ENCODE measurements at places on chromosomes 1 and 21. TPM values are rescaled to one million over a fixed set of nuclear protein-coding genes. Genes with fewer than 3 reads are reported as not detected.

GRCh38 chr1:179183857-179184256 is 45.6 kb downstream of the ABL2 start:
- no peak for DNase-seq

- no peak for DNase-seq
Observed at GRCh38 chr1:43901196-43901961, 32.2 kb upstream of the ARTN start.

GRCh38 chr1:33061834-33062233 is 19.1 kb upstream of the AZIN2 start:
- no peak for DNase-seq

- no peak for DNase-seq
Observed at GRCh38 chr1:107877745-107878144, 87.2 kb downstream of the VAV3 start.

- no peak for DNase-seq
Observed at GRCh38 chr1:53375440-53375839, 47.6 kb upstream of the LRP8 start.

DNA sequence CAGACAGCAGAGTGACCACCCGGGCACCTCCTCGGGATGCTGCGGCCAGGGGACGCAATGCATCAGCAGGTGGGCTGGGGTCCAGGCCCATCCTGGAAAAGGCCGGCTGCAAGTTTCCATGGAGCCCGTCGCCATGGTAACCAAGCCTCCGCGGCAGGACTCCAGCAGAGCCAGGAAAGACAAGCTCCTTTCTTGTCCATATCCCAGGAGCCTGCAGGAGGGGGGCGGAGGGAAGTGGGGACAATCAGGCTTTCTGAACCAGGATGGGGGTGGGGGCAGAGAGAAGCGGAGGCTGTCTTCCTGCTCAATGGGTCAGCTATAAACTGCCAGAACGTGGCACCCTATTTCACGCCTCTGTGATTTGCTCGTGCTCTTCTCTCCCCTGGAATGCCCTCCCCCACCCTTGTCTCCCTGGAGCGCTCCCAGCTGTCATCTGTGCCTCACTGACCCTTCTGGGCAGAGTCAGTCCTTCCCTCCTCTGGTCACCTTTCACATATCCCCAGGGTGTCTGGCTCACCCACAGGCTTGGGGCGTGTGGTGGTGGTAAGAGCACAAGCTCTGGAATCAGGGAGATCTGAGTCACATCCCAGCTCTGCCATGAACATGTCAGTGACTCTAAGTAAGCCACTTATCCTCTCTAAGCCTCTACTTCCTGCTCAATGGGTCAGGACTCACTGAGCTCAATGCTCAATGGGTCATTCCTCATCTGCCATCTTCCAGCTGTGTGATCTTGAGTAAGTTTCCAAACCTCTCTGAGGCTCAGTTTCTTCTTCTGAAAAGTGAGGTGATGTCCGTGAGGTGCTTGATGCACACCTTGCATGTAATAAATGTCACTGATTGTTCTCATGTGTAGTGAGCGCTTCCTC is 58.9 kb upstream of the LAPTM5 start:
- DNase-seq, result peak; percentile 64

DNA sequence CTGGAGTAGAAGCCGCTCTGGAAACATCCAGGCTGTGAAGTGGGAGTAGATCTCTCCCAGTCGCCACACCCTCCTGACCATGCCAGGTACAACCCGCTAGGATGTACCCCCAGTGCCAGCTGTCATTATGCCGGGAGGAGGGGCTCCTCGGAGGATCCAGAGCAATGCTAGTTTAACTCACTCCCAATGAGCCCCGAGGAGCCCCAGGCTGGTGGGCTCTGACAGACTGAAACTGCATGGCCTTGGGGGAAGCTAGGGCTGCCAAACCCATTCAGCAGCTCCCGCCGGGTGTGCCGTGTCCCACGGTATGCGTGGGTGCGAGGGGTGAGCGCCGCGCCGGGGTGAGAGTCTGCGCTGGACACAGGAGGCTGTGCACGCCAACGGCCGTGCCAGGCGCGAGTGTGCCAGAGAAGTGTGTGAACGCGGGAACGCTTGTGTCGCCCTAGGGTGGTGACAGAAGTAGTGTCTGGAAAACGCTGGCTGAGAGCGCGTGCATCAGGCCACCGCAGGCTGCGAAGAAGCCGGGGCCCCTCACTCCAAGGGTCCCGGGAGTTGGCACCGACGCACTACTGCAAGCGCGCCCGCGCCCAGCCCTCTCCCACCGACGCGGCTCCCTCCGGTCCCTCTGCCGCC is 177.1 kb upstream of the EDN2 start:
- DNase-seq, result no peak

GRCh38 chr1:3779912-3780416 is 7.4 kb downstream of the SMIM1 start:
- DNase-seq, result no peak

DNA sequence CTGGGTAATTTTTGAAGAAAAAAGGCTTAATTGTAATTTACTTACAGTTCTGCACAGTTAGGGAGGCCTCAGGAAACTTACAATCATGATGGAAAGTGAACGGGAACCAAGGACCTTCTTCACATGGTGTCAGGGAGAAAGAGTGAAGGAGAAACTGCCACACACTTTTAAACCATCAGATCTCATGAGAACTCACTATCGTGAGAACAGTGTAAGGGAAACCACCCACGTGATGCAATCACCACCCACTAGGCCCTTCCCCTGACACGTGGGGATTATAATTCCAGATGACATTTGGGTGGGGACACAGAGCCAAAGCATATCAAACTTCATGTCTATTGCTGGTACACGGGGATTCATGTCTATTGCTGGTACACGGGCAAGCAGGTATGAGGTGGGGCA is 5.3 kb upstream of the SFT2D2 start:
- no peak for DNase-seq

GRCh38 chr1:216046336-216046735 is 376.9 kb downstream of the USH2A start:
- no peak for DNase-seq

DNA sequence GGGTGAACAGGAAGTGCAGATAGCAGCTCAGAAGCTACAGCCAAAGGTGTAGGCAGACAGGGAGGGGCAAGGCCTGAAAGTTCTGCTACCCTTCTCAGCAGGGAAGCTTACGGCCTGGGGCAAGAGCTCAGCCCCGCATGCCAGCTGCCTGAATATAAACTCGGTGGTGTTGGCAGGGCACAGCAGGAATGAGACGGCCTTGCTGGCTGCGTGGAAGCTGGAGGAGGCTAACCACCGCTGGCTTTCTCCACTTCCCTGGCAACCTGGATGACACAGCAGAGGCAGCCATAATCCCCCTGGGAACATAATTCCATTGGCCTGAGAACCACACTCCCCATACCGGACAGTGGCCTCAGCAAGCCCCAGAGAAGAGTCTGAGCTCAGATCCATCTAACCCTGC is 81.9 kb upstream of the PRRC2C start:
- DNase-seq, result no peak

GRCh38 chr21:14538483-14538882 is 7.6 kb downstream of the SAMSN1 start:
- no peak for DNase-seq

GRCh38 chr1:156805766-156806511 is 10.7 kb downstream of the SH2D2A start:
- peak; percentile 31 for DNase-seq

DNA sequence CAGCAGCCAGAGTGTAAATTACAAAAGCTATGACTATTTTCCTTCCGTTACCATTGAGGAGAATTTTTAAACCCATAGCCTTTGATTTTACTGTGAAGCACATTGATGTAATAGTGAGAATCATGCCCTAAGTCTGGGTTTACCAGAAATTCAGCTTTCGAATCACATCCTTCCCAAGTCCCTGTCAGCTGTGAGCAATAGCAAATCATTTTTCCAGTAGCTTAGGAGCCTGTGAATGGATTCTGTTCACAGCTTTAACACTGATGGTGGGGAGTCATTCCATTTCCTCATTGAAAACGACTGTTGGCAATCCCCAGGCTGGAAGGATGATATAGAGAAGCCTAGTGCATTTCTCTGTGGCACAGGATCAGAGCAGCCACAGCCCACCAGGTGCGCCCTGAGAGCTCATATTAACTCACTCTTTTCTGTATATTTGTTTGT is 82.2 kb upstream of the C1orf105 start:
- no peak for DNase-seq

INAVA gene
- 1.0 TPM for total RNA-seq

MPL gene
- not detected for total RNA-seq

SEC16B gene
- 4.8 TPM for total RNA-seq

ZNF593 gene
- total RNA-seq, result 39.7 TPM

TNFAIP8L2 gene
- 5.7 TPM for total RNA-seq

DNM3 gene
- 6.6 TPM for total RNA-seq

IFI6 gene
- total RNA-seq, result 47.4 TPM

OR2G6 gene
- not detected for total RNA-seq
